ENCODE measurements at places on chromosomes 4 and X.

- DNase-seq, result no peak
Observed at GRCh38 chr4:118287711-118288451, 64.9 kb downstream of the PRSS12 start.

DNA sequence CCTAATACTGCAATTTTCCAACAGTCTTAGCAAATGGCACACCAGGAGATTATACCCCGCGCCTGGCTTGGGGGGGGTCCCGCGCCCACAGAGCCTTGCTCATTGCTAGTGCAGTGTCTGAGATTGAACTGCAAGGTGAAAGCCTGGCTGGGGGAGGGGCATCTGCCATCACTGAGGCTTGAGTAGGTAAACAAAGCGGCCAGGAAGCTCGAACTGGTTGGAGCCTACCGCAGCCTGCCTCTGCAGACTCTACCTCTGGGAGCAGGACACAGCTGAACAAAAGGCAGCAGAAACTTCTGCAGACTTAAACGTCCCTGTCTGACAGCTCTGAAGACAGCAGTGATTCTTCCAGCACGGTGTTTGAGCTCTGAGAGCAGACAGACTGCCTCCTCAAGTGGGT is 172.8 kb upstream of the NAP1L5 start:
- no peak for DNase-seq

- DNase-seq, result no peak
Observed at GRCh38 chr4:89586864-89587263, 250.1 kb downstream of the SNCA start.

DNA sequence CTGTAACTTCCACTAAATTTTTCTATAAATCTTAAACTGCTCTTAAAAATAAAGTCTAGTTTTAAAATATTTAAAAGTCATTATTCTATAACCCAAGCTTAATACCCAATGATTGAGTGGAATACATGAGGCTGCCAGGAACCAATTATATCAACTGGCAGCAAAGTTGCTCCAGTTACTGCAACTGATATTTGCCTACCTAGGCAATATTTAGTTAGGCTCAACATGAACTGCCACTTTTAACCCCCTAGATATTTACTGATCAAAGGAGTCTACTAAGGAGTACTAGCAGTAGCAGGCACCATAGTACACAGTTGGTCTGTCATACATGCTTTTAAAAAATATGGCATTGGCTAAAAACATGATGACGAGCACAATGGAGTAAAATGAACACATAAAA is 29.9 kb upstream of the RADX start:
- no peak for DNase-seq

- DNase-seq, result no peak
Observed at GRCh38 chr4:107989162-107989536, 540 bp upstream of the HADH start.

GRCh38 chr4:21290562-21290961 is 590.3 kb downstream of the PACRGL start:
- no peak for DNase-seq

DNA sequence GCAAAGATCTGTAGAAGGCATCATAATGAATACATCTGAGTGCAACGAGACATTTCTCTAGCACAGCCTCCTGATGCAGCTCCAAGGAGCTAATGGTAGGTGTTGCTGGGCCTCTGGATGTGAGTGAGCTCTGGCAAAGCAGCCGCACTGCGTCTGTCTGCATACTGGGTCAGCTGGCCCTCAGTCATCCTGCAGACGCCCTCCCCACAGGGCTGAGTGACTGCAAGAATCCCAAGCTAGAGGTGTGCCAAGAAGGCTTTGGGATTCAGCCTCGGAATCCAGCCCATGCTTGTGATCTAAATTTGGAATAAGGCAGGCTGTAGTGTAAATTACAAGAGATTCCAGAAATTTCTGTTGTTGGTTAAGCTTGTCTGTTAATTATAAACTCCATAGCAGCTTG is 18.5 kb downstream of the HERC3 start:
- no peak for DNase-seq

- DNase-seq, result no peak
Observed at GRCh38 chr4:148103597-148104355, 338.4 kb downstream of the NR3C2 start.

DNA sequence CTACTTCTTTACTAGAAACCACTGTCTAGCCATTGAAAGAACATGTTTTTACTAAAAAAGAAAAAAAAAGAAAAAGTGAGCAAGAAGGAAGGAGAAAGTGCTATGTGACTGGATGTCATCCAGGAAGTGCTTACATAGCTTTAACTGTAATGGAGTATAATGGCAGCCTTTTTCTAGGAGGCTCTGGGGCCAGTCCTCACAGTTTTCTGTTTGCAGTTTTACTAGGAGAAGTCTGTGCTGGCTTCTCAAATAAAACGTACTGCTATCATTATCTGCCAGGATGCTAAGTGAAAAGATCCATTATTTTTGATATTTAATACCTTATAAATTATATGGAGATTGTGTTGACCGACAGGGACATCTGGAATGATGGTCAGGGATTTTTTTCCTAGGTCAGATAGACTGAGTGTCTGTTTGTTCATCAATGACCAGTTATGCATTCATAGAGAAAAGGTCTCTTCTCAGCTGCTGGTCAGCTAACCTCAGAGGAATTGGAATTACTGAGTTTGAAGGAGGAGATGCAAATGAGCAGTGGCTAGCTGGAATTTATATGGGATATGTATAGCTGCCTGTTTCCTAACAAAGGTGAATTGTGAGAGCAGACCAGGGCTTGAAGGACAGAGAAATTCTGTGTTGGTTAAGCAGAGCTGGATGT is 21.7 kb downstream of the LPAR4 start:
- DNase-seq, result no peak

GRCh38 chr4:17930256-17930655 is 91.3 kb downstream of the LCORL start:
- no peak for DNase-seq

DNA sequence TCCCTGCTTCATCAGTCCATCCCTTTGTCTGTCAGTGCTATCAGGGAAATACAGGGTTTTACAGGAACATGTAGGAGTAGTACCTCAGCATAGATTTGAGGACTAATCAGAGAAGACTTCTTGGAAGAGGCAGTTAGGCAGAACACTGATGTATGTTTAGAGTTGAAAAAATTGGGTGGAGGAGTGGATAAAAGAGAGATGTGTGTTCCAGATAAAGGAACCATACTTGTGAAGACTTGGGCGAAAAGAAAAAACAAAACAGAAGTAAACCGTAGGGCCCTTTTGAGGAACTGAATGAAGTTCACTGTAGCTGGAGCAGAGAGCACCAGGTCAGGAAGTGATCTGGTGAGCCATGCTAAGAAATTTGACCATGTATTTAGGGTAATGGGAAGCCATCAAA is 32.3 kb downstream of the AFF1 start:
- no peak for DNase-seq

GRCh38 chr4:107255114-107255513 is 219.0 kb upstream of the DKK2 start:
- no peak for DNase-seq

DNA sequence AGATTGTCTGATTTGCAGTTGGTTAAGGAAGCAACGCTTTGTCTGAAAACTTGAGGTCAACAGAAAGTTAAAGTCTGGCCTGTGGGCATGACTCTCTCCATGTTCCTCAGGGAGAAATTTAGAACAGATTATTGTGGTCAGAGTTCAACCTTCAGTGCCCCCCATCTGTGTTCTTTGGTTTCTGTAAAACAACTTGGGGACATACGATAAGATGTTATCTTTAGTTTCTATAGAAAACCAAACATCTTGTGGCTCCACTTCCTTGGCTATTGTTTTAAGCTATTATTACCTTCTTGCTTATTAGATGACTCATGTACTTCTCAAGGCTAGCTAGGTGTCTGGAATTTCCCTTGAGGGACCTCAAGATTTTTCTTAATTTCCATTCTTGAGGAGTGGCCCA is 507.7 kb downstream of the PDHA2 start:
- DNase-seq, result no peak

DNA sequence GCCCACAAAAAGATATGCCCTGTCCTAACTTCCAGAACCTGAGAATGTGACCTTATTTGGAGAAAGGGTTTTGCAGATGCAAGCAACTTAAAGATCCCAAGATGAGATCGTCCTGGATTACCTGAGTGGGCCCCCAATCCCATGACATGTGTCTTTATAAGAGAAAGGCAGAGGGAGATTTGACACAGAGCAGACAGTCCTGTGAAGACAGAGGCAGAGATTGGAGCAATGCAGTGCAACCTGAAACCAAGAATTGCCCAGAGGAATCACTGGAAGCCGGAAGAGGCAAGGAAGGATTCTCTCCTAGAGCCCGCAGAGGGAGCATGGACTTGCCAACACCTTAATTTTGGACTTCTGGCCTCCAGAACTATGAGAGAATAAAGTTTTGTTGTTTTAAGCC is 171.5 kb downstream of the SMIM20 start:
- no peak for DNase-seq

DNA sequence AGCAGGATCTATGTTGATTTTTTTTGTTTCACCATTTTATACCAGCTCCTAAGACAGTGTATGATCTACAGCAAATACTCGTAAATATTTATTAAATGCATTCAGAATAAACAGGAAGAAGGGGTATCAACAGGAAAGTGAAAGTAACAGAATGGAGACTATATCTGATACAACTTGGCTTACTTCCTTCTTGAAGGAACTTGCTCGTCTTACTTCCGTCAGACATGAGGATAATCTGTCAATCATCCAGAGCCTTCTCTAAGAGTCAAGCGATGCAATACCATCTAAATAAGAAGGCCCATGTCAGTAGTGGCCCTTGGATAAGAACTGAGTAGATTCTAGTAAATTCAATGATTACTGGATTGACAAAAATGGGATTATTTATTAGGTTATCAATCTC is 84.2 kb downstream of the CAMK2D start:
- DNase-seq, result no peak

- no peak for DNase-seq
Observed at GRCh38 chr4:170610434-170610833, 520.7 kb upstream of the AADAT start.

- no peak for DNase-seq
Observed at GRCh38 chr4:112403101-112403945, 106.2 kb downstream of the ALPK1 start.

- no peak for DNase-seq
Observed at GRCh38 chrX:49250066-49250465, 14.4 kb downstream of the FOXP3 start.

DNA sequence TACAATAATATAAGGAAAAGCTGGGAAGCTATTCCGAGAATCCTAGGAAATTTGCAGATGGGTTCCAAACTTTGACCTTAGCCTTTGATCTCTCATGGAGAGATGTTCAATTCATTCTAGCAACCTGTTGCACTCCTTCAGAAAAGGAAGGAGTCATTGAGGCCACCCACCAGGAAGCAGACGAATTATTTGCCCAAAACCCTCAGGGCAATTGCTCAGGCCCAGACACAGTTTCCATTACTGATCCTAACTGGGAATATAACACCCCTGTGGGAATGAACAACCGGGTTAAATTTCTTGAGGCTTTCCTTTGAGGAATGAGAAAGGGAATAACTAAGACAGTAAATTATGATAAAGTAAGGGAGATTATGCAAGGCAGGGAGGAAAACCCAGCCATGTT is 13.5 kb upstream of the ZNF280C start:
- DNase-seq, result no peak

GRCh38 chr4:111573386-111573785 is 571.9 kb upstream of the FAM241A start:
- DNase-seq, result no peak

- no peak for DNase-seq
Observed at GRCh38 chr4:82639971-82640370, 78.2 kb upstream of the TMEM150C start.

DNA sequence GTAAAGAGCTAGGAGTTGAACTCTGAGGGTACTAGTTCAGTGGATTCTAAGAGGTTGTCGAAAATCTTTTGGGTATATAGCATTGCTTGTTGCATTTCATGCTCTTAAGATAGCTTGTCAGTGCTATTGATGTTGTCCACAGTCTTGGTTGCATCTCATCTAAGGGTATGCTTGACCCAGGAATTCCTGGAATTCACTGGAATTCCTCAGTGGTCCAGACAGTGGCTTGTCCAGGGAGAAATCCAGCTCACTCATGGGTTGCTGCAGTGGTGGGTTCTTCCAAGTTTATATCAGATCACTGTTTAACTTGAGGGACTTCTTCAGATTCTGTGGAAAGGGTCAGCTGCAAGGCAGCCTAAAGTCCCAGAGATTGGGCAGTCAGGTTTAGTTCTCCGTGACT is 29.8 kb upstream of the SMARCAD1 start:
- no peak for DNase-seq

GRCh38 chrX:110087485-110088356 is 84.8 kb downstream of the TMEM164 start:
- no peak for DNase-seq

GRCh38 chr4:17260166-17260907 is 251.6 kb downstream of the QDPR start:
- no peak for DNase-seq

DNA sequence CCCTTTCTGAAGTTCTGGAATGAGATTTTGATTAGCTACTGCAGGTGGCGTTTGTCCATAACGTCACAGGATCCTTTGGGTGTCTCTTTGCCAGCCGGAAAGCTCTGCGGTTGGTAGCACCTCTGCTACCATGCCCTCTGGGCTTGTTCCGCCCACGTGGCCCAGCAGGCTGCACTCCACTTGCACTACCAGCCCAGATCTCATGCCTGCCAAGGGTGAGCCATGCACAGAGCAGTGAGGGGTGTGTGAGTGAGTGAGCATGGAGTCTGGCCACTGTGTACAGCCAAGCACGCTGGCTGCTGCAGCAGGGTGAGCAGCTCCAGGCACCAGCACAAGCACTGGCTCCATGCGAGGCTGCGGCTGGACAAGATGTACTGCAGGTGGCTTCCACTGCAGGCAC is 6.6 kb upstream of the HNRNPD start:
- no peak for DNase-seq

DNA sequence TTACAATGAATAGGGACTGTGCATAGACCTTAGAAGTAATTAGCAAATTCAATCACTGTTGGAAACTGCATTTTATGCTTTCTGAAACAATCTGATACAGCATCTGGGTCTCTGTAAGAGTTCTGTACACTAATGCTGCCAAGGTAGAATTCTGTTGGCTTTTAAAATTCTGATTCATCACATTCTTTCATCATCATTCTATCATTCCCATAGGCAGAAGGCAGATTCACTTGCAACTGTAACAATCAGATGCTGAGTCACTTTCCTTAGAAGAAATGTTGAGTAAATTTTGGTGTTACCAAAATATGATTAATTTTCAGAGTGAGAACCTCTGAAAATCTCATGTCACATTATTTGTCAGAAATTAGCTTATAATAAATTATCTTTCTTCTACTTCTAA is 267.2 kb downstream of the MAPK10 start:
- no peak for DNase-seq

GRCh38 chr4:52037689-52038102 is 403 bp downstream of the SGCB start:
- no peak for DNase-seq

DNA sequence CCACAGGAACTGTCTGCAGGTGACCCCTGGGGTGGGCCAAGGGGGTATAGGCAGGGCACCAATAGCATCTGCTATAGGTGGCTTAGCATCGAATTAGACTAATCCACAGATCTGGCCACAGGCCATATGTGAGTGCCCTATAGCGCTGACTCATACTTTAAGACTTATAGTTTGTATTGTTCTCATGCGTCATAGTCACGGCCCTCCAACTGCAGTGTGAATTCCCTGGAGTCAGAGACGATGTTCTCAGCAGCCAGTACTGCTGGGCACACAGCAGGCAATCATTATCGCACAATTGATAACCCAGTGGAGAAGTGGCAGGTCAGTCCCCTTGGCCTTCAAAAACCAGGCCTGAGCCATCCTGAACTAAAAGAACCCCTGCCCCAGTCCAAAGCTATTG is 58.1 kb downstream of the ADGRG2 start:
- no peak for DNase-seq

- DNase-seq, result no peak
Observed at GRCh38 chrX:46683048-46683447, 75.9 kb downstream of the SLC9A7 start.

- no peak for DNase-seq
Observed at GRCh38 chr4:112752061-112752460, 115.1 kb downstream of the LARP7 start.
